ENCODE measurements at places on chromosomes 5 and 9.

DNA sequence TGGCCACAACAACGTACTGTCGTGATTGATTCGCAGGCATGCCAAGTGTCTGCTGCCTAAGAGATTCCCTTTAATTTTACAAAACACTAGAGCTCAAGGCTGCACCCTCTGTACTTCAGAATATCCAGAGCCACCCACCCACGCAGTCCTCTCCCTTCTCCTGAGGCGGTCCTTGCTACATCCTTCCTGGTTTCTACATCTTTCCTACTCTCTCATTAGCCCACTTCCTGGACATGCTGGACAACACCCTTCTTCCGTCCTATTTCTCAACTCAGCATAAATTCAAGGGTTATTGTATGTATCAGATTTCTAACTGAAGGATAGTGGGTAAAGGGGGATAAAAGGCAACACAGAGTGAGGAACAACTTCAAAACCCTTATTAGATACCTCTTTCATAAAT, 148.4 kb upstream of the MAP3K1 start:
- DNase-seq = no peak

GRCh38 chr9:123622711-123623241, 266.8 kb downstream of the CRB2 start:
- DNase-seq = no peak

DNA sequence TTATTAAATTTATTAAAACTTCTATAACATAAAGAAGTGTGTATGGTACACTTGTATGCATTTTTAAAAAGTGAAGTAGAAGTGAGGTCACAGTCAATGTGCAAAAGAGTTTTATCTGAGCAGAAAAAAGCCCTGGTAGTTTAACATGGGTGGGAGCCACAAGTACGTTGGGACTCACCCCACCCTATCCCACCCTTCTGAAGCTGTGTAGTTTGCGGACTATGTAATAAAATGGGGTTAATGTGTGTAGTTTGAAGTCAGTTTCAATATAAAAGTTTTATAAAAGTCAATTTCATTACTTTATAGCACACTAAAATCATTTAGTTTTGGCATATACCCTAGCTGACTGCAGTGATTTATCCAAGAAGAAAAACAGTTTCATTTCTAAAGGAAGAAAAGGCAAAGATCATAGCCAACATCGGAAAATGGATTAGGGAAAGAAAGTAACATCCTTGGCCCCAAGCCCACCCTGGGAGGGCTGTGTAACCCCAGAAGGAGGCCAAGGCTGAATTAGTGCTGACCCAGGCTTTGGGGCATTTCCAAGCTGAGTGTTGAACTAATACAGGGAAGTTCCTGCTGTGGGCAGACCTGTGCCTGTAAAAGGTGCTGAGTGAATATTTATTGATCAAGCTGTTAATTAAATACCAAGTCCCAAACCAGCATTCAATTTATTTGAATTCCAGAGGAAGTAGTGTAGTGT, 398.6 kb upstream of the ADAMTSL1 start:
- no peak for DNase-seq

DNA sequence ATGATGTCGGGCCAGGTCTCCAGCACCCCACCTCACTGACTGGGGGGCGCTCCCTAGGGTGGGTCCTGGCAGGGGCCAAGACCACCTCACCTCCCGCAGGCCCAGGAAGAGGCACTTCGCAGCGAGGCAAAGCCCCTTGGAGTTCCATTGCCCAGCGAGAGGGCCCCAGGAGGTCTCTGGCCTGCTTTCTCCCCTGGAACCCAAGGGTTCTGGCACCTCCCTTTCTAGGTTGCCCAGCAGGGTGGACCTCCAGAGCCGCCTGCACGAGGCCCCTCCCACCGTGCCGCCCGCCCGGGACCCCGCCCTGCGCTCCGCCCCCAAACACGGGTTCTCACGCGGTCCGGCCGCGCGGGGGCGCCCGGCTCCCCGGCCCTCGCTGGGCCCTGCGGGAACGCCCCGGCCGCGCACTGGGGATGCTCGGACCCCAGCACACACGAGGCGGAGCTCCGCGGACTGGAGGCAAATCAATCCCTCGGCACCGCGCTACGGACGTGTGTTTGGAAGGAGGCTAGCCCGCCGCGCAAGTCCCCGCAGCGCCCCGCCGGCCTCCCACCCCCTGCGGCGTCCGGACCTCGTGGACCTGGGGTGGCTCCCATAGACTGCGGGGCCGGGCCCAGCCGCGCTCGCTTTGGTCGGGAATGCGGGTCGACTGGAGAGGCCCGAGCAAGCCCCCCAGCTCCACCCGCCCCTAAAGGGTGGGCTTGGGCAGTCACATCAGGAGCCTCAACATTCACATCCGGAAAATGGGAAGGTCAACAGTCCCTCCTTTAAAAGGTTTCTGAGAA, 99.5 kb upstream of the LMX1B start:
- DNase-seq = no peak

Measured in kidney glomerular epithelial cell (primary cell).